NCI-H1694 (cell line): ENCODE measurements at places on chromosomes 3 and 15.

DNA sequence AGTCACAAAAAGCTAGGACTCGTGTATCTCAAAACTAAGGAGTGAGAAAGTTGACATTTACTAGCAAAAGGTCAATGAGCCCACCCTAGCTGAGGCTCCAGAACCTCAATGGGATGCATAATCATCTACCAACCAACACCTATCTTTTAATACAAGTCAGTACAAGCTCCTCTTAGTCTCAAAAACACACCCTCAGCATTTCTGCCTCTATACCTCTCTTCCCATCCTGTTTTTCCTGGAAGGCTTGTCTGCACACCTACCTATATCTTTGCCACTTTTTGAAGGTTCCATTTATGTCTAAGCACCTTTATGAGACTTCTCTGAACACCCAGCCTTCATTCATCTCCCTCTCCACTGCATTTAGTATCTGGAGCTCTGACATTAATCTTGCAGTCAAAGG lies 10.0 kb downstream of the WWTR1 start:
- DNase-seq = no peak

DNA sequence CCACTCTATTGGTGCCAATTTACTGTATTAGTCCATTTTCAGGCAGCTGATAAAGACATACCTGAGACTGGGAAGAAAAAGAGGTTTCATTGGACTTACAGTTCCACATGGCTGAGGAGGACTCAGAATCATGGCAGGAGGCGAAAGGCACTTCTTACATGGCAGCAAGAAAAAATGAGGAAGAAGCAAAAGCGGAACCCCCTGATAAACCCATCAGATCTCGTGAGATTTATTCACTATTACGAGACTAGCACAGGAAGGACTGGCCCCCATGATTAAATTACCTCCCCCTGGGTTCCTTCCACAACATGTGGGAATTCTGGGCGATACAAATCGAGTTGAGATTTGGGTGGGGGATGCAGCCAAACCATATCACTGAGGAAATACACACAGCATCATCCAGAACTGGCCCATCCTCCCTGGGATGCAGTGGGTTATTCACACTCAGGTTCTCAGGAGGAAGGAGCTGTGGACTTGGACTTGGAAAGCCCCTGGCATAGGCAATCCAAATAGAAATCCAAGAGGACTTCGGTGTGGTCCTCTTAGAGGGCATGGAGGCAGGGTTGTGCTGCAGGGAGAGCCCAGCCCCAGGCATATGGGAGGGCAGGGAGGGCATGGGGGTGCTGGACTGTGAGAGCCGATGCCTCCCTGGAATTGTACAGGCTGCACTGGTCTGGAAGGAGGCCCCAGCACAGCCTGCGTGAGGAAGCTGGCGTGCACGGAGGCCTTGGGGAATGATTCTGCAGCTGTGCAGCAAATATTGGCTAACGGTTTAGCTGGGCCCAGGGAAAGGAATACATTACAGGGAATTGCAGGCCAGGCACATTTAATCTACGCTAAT lies 62.9 kb downstream of the EFCAB12 start:
- no peak for DNase-seq

DNA sequence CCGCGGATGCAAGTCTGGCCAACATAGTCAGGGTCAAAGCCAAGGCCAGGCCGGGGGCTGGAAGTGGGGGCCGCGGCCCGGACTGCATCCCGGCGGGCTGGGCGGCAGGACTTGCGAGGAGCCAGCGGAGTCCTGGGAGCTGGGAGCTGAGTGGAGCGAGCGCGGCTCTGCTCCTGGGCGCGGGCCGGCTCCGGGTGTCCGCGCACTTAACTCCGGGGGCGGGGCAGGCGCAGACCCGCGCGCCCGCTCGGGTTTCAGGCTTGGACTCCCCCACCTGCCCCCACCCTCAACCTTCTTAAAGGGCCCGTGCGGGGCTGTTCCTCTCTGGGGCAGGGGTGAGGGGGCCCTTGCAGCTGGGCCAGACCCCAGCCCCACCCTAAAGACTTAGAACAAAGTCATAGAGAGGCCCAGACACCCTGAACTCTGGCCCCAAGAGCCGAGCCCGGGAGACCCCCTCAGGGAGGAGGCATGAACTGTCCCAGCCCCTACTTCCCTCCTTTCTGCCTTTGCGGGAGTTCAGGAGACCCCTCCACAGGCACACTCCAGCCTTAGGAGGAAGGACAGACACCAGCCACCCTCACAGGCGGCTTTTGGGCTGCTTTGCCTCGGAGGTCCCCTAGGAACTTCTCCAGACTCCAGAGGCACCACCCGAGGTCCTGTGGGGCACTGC lies at the start of gene CSPG4:
Gene CSPG4, minus strand, starts transcription at position 181 of the 670 bp plus-strand sequence. Its CDS starts 93 bp downstream, at position 88.
- no peak for DNase-seq

GRCh38 chr15:69119001-69119400 lies 41.4 kb upstream of the GLCE start:
- no peak for DNase-seq

DNA sequence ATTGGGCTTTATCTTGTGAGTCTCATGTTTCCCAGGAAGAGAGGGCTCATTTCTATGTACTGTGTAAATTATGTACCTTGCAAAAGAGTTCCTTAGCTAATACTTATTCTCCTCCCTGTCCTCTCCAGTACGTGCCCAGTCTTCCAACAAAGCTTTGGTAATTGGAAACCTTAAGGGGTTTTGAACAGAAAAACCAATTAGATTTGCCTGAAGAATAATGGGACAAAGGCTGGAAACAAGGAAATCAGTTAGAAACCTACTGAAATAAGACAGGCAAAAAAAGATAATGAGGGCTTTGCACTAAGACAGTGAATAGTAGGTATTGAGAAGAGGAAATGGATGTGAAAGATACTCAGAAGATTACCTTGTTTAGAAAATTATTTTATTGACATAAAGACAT lies 82.5 kb downstream of the SPRED1 start:
- DNase-seq = no peak

DNA sequence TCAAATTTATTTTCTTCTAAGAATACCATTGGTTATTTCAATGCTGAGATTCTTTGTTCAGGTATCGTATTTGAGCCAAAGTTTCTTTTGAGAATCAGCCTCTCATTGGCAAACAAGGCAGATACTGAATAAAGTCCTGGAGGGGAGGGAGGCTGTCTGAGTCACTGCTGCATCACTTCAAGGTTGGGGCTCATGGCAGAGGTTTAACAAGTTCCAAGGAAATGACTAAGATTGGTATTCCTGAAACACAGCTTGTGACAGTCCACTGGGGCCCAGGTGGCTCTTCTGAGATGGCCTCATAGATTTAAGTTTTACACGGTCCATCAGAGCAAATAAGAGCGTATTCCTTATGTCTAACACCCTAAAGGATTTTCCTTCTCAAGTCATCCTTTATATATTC lies 213.8 kb upstream of the STAC start:
- DNase-seq = no peak

DNA sequence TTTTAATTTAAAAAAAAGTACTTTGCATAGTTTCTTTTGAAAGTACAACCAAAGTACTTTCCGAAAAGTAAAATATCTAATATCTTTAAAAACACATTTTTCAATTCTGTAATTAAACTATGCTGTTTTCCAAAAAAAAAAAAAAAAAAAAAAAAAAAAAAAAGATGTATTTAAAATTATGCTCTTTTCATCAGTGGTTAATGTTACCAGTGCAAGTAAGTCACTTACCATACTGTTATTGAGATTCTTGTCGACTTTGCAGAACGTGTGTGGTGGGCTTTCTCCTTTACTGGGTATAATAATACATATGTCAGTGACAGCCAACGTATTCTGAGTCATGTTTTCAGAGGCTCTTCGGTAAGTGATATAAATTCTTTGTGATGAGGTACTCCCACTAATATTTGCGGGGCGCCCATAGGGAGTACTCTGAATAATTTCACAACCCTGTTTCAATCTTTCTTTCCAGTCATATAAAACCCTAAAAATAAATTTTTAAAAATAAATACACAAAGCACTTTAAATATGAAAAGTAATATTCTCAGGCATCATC lies 39.9 kb downstream of the DENND4A start:
- DNase-seq = no peak

DNA sequence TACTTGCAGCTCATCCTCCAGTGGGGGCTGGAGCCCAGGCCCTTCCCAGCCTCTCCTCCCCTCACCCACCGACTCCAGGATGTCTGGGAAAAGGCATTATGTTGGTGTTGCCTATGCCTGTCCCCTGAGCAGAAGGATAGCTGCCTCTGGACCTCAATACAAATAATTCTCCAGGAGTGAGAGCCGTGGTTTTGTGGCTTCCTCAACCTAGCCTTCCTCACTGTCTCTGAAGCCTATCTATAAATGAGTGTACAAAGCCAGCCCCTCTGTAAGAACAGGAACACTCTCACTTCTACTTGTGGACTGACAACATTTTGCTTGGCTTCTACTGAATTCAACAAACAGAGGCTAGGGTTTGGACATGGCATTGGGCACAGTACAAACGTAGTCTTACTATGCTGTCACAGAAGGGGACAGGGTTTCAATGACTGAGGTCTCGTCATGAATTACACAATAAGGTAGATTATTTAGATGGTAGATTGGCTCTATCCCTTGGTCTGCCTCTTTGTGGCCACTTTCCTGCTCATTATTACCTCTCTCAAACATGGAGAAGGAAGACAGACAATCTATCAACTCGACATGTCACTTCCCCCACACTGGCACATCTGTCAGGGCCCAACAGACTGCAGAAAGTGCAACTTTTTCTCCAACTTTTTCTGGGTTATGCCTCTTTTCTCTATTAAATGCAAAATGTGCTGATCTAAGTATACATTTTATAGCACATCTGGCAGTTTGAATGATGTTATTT lies 82.8 kb upstream of the MEX3B start:
- DNase-seq = no peak

DNA sequence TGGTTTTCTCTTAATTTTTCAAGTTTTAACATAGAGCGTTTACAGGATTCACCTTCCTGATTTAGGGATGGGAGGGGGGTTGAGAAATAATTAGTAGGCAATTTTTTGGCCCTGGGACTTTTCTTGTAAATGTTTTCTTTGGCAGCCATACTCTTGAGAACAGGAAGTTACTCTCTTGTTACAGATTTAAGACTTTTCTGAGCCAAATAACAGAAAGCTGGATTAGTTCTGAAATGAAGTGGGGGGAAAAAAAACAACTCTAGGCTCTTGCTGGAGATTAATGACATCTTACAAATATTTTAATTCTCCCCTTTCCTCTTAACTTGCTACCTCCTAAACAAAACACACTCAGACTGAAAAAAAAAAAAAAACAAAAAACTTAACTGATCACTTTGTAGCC lies 13.8 kb upstream of the POLR2M start:
- DNase-seq = no peak

DNA sequence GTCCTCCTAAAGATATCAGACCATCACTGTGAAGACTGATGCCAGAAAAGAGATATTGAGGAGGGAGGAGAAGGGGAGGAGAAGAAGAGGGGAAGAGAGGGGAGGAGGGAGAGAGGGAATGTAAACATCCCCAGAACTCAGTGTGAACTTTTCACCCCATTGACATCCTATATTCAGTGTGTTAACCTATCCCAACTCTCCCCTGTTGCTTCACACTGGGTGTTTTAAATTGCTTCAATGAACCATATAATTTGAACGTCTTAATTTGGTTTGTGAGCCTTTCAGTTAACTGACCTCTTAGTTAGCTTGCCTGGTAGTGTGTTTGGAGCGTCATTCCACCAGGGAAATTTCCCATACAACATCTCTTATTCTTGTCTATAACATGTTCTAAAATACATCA lies 29.8 kb upstream of the PTPRG start:
- no peak for DNase-seq

- DNase-seq = no peak
These were observed 280.2 kb upstream of the NR2E3 start for GRCh38 chr15:71530116-71530515.

DNA sequence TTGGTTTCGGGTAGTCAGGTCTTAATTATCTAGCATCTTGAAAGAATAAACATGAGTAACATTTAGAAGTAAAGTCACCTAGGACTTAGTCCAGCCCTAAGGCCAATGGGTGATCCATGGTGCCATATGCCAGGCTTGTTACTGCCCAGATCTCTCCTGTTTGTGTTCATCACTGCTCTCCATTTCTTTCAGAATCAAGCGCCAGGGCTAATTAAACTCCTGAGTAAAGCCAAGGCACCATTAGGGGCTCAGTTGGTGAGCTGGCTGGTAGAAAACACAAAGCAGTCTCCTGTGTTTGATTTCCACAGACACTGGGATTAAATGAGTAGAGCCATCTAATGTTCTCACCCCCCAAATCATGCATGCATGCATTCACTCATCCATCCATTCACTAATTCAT lies 11.3 kb downstream of the CYP19A1 start:
- no peak for DNase-seq

GRCh38 chr3:131444180-131444579 lies 58.6 kb downstream of the MRPL3 start:
- DNase-seq = no peak

DNA sequence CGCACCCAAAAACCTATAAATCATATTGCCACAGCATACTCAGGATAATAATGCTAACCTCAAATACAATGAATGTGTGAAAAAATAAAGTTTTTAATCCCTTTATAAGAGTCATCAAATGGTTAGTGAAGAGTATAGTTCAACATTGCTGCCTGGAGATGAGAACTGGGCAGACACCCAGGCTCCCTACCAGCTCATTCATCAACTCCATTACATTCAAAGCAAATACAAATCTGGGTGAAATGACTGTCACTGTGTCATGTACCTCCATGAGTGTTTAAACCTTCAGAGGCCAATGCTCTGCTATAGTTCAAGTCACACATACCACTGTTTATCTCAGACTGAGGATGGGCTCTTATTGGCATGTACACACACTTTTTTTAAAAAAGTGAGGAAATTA lies 167.2 kb upstream of the KCNMB2 start:
- no peak for DNase-seq

DNA sequence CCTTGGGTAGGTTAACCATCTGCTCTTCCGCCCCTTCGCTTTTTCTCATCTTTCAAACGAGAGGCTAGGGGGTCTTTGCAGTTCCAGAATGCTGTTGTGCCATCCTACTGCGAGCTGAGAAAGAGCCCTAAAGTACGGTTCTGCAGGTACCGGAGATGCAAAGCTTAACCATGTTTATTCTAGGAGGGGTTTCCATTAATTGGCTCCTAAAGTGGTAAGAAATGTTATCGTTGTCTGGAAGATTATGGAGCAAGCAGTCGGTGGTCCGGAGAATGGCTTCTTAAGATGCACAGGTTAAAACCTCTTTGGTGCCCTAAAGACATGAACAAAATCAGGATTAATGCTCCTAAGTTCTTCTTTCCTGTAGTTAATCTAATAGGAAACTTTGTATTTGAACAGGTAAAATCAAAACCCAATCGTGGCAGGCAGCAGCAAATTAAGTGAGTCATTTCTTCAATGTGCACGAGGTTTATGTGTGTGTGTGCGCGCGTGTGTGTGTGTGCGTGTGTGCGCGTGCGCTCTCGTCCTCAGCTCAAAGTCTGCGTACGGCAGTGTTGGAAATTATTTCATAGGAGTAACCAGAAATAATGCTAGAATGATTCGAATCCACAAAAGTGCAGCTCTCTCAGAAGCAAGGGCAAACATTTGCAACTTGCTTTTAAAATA lies 772 bp downstream of the FAM81A start:
- no peak for DNase-seq

DNA sequence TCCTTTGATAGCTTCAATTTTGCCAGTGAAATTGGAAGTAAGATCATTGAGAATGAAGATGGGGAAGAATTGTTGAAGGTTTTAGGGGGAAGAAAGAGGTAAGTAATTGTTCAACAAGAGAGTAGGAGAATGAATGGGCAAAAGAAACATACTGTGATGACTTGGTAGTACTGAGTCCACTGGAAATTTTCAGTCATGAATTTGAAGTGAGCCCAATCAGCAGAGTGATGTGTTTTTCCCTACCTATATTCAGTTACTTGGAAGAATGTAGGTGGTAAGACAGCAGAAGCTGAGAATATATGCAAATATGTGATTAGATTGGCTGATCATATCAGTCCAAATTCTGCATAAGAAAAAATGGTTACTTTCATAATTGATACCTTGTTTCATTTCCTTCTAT lies 569.6 kb downstream of the AGBL1 start:
- no peak for DNase-seq

- DNase-seq = no peak
These were observed 465.0 kb upstream of the ROBO1 start for GRCh38 chr3:80232760-80233159.
